ENCODE measurements at places on chromosomes 4 and X. TPM values are rescaled to one million over a fixed set of nuclear protein-coding genes. Genes with fewer than 3 reads are reported as not detected.

GRCh38 chr4:37990731-37991245, 30.6 kb downstream of the PTTG2 start:
- H3K27ac ChIP-seq: peak overlapping the region; percentile 12
- no peaks in the 10 kb centered on the region for H3K4me1 ChIP-seq
- no peaks in the 10 kb centered on the region for H3K27me3 ChIP-seq
- DNase-seq: no peak

GRCh38 chr4:48187813-48188212, 53.8 kb upstream of the TXK start:
- H3K36me3 ChIP-seq: no peaks in the 10 kb centered on the region
- H3K4me3 ChIP-seq: no peak overlapping the region
- no peak overlapping the region for H3K27ac ChIP-seq
- no peak for DNase-seq

DNA sequence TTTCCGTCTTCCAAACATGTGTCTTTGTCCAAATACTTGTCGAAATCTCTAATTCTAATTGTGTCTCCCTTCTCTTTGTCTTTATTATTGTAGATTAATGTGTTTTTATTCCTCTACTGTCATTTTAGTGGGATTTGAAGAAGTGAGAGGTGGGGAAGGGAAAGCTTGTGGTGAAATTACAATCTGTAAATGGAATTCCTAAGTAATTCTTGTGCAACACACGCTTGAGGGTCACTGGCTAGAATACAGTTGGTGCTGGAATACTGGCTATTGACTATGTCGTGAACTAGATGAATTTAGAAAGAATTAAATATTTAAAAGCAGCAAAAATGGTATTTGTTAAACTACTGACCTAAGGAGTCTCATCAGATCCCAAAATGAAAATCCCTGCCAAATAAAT, 10.7 kb upstream of the FNIP2 start:
- H3K4me1 ChIP-seq: no peaks in the 10 kb centered on the region
- no peak overlapping the region for H3K27ac ChIP-seq
- no peak for DNase-seq
- no peak overlapping the region for H3K4me3 ChIP-seq
- H3K27me3 ChIP-seq: no peaks in the 10 kb centered on the region
- no peaks in the 10 kb centered on the region for H3K36me3 ChIP-seq

LRCH2 gene
- 0.14 TPM for total RNA-seq

DNA sequence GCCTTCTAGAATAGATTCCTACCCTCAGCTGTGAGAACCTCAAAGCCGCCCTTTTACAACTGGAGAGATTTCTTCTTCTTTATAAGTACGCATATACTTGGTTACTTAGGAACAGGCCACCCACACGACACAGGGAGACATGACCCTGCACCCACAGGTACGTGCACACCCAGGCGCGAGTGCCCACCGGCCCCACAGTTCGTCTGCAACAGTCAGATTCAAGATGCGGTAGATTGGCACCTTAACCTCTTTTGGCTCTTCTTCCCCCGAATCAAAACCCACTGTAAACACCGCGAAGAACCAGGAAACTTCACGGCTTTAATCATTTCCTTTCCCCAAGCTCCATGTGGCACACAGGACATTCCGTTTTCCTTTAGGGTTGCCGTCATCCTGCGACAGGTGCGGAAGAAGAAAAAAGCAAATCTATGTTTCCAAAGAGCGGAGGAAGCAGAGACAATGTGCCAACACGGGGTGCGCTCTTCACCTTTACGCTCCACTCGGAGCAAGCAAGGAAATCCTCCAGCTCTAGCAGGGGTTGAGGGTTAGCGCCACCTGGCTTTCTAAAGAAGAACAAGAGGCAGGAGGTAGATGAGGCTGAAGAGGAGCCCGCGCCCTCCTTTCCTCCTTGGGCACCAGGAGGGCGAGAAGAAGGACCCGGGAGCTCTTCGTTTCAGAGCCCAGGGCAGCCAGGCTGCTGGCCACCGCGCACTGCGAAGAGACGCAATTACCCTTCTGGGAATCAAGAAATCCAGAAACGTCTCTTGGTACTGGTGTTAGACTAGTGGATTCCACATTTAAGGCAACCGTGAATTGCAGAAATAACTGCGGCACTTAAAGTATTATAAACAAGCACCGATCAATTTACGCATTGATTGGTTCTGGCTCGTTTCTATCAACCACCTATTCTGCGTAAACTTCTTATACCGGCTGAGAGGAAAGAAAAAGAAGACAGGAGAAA, 35.7 kb downstream of the HAND2 start:
- DNase-seq: peak; percentile 44
- no peaks in the 10 kb centered on the region for H3K36me3 ChIP-seq
- no peak overlapping the region for H3K27ac ChIP-seq

DNA sequence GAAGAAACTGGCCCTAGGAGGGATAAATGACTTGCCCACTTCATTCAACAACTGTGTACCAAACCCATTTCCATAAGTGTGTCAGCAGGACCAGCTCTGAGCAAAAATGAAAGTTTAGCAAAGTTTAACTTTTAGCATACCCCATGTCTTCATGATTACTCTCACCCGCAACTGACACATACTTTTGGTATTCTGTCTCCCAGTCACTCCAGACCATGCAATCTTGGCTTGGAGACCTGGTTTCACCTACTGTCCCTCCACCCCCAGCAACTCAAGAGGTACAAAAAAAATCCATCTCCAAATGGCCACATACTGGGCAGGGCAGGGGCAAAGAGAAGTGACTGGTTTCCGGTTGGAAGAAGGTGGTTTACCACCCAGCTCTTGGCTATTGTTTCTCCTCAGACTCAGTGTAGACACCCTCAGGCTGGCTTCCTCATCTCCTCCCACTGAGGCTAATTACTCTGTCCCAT, 79.8 kb downstream of the RLIM start:
- H3K27me3 ChIP-seq: no peaks in the 10 kb centered on the region
- no peak overlapping the region for H3K27ac ChIP-seq
- H3K4me1 ChIP-seq: no peaks in the 10 kb centered on the region
- no peak overlapping the region for H3K4me3 ChIP-seq

DNA sequence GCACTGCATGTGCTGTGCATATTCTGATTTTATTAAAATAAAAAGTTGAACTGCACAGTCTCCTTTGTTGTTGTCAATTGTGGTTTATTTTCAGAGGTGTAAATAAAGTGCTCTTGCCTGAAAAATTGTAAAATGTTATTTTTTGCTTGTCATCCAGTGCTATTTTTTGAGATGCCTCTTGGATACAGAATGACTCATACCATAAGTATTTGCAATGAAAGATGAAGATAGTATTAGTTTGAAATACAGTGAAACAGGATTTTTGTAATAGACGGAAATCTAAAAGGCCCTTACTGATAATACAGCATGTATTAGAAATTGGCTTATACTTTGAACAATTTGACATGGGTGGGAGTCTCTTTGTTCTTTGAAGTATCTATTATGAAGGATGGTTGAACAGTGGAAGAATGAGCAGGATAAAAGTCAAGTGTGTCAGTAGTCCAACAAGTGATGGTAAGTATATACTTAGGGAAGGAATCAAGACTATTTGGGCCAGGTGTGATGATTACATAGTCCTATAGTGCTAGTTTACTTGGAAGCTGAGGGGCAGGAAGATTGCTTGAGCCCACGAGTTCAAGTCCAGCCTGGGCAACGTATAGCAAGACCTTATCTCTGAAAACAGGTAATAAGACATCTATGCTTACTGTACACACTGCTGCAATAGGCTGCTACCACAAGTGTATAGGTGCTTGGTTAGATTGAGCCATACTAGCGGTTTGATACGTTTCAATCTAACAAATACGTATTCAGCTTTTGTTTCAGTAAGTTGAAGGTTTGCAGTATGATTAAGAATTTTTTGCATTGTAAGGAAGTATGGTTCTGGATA, 16.4 kb downstream of the DDX3X start:
- no peak overlapping the region for H3K4me3 ChIP-seq
- no peaks in the 10 kb centered on the region for H3K4me1 ChIP-seq
- H3K36me3 ChIP-seq: peaks cover 48% of the 10 kb centered on the region
- H3K27me3 ChIP-seq: no peaks in the 10 kb centered on the region

- no peaks in the 10 kb centered on the region for H3K36me3 ChIP-seq
- H3K4me3 ChIP-seq: peak overlapping the region; percentile 77
- H3K27me3 ChIP-seq: no peaks in the 10 kb centered on the region
- H3K4me1 ChIP-seq: peaks cover 23% of the 10 kb centered on the region
These were observed 541 bp downstream of the AIMP1 start for GRCh38 chr4:106316773-106317409.

- H3K4me1 ChIP-seq: no peaks in the 10 kb centered on the region
- H3K27ac ChIP-seq: no peak overlapping the region
- no peak overlapping the region for H3K4me3 ChIP-seq
- H3K27me3 ChIP-seq: no peaks in the 10 kb centered on the region
- DNase-seq: no peak
- H3K36me3 ChIP-seq: no peaks in the 10 kb centered on the region
These were observed 8.5 kb upstream of the AKAP17A start for GRCh38 chrX:1582686-1583437.
